Left colon (tissue), 2 donors: ENCODE measurements at places on chromosomes 2 and 18. TPM values are rescaled to one million over a fixed set of nuclear protein-coding genes. Genes with fewer than 3 reads are reported as not detected.

The ACMSD gene
- total RNA-seq = not detected

The HDAC4 gene
- total RNA-seq = 38.7 TPM

The GAREM1 gene
- 21.9 TPM for total RNA-seq

The SRD5A2 gene
- not detected for total RNA-seq

The PROKR1 gene
- total RNA-seq = not detected

The STAMBP gene
- 43.1 TPM for total RNA-seq

The EVA1A gene
- 0.87 TPM for total RNA-seq

The TM4SF20 gene
- total RNA-seq = 54.3 TPM

The DTYMK gene
- total RNA-seq = 23.7 TPM

The THSD7B gene
- total RNA-seq = 0.14 TPM

The DES gene
- total RNA-seq = 18.5 TPM

The C2orf81 gene
- 1.7 TPM for total RNA-seq

The TNFRSF11A gene
- total RNA-seq = 83.3 TPM

GRCh38 chr2:25690058-25690457 lies 16.7 kb upstream of the DTNB start:
- no peak for DNase-seq

DNA sequence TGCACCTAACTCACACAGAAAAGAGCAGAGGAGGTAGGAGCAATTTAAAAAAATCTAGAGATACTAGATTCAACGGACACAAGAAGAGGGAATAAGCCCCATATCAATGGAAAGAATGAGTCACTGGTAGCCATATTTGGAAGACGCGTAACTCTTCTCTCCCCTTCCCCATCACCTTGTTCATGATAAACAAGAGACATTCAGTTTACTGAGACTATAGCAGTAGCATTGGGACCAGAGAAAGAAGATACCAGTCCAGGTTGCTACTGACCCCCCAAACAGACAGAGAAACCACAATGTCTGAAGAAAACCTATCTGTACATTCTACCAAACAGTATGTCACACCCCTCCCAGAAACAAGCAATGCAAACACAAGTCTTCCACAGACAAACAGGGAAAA lies 81.1 kb downstream of the SLC66A3 start:
- no peak for DNase-seq

DNA sequence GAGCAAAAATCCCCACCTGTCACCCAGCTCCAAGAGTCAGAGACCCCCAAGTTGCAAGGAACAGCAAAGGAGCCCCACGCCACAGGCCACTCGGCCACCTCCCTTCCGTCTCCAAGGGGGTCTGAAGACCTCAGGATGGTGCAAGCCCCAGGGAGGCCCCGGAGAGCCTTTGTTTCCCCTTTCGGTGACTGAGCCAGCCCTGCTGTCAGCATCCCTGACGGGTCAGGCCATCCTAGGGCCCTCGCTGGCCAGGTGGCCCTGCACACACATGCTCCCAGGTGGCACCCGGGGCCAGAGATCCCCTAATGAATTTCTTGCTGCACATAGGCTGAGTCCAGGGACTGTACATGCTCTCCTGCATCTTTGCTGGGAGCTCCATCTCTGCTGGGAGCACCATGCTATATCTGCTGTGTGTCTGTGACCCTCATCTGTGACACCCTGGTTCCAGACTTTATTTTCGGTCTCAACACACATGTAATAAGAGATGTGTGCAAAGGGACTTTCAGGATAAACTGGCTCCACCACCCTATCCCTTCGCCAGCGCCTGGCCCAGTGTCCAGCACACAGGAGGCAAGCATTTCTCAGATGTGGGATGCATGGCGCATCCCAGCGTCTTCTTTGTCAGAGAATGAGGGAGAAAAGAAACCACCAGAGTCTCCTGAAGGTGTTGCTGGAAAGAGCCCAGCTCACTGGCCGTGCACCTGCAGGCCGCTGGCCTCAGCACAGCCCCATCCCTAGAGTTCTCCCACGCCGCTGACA lies 27.4 kb downstream of the ADI1 start:
- DNase-seq = no peak

GRCh38 chr18:42274488-42275137 lies 319.6 kb downstream of the PIK3C3 start:
- no peak for DNase-seq

DNA sequence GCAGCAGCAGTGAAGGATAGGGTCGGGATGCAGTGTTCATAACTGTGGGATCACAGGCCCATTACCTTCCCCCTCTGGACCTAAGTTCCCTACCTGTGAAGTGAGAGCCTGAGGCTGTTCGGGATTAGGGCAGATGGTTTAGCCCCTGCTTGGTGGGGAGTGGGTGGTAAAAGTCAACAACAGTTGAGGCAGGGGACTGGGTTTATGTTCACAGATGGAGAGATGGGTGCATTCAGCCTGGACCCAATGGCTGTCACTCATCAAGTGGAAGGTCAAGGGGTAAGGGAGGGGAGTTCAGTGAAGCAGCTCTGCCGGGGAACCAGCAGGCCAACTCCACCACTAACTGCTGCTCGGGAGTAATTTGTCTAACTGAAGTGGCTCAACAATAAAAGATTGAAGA lies 180.4 kb downstream of the FAM210A start:
- no peak for DNase-seq

- DNase-seq = no peak
Measured at GRCh38 chr2:119774026-119774425, 14.3 kb downstream of the PTPN4 start.

DNA sequence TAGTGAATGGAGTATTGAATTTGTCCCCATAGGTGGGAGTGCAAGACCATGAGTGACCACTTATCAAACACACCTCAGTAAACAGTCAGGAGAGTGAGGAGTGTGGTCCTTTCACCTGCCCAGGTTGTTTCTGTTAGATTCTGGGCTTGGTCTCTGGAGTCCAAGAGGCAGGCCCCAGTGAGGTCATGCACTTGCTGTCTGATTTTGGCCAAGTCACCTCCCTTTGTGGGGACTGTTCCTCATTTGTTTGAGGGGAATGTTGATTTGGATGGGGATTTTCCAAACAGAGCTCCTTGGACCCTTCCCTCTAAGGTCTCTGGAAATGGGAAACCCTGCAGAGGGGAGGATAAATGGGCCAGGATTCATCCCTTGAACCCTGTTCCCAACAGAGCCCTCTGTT lies 7.3 kb downstream of the IL1RN start:
- DNase-seq = no peak

- no peak for DNase-seq
Measured at GRCh38 chr2:23322567-23323197, 62.3 kb upstream of the KLHL29 start.

- no peak for DNase-seq
Measured at GRCh38 chr2:1795261-1796231, 51.2 kb upstream of the PXDN start.

- DNase-seq = no peak
Measured at GRCh38 chr2:149004836-149005235, 33.7 kb upstream of the LYPD6B start.

GRCh38 chr2:176109946-176110345 lies 2.9 kb downstream of the HOXD11 start:
- no peak for DNase-seq

DNA sequence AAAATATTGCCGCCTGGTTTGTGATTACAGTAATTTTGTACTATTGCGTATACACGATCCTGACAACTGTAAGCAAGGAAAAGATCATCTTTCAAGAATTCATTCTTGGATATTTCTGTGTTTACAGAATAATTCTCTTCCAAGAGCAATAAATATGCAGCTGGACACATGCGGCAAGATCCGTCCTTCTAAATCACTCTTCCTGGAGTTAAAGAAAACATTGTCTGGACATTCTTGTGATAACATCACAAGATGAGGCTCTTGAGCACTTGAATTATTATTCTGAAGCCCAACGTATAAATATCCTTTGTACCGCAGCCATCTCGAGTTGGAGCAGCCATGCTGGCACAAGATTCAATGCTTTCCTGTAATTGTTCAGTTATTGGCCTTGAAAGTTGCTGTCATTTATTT lies 9.9 kb downstream of the FHL2 start:
- DNase-seq = no peak

- no peak for DNase-seq
Measured at GRCh38 chr2:39549718-39550464, 112.8 kb upstream of the MAP4K3 start.

DNA sequence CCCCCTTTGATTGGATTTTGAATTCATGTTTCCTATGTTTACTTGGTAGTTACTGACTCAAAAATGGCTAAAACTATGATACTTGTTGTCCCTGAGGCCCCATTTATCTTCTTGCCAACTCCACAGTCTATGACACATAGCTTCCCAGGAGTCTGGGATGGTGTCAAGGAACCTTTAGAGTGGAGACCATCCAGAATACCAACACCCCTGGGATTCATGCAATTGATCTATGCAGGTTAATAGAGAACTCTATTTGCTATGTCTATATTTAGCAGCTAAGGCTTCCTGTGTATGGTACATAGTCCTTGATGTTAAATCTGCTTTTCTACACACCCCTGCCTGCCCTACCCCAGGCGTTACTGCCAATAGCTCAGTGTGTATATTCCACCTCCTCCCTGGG lies 218.5 kb upstream of the HDAC4 start:
- no peak for DNase-seq

- no peak for DNase-seq
Measured at GRCh38 chr2:1686784-1687105, 57.6 kb downstream of the PXDN start.

DNA sequence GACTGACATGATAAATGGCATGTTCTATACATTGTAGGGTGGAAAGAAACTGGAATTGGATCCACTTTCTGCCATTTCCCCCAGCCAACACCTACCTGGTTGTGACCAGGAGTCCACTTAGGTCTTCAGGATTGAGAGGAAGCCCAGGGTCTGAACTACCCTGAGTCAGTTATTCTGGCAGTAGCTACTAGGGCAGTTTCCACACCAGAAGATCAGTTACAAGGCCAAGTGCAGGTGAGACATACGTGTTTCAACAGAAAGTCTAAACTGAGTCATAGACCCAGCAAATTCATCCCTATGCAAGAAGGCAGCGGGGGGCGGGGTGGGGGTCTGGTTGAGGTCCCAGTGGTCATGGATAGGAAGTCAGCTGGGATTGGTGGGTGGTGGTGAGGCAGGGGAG lies 21.9 kb downstream of the ANTXR1 start:
- DNase-seq = no peak

- DNase-seq = no peak
Measured at GRCh38 chr2:217880891-217881290, 121.9 kb downstream of the TNS1 start.

DNA sequence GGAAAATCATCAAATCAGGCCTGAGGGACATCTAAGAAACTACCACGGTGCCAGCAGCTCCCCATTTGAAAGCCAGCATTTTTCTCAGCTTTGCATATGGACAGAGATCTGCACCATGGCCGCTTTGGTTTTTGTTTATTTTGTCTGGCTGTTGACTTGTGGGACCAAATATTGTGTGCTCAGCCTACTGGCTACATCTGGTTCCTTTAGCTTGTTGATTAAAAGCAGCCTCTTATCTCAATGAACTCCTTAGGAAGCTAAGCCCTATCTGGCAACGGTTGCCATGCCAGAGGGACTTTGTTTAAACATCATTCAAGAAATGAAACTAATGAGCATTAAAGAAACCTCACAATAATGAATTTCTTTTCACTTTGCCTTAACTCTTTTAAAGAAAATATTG lies 32.4 kb upstream of the CCDC150 start:
- DNase-seq = no peak

DNA sequence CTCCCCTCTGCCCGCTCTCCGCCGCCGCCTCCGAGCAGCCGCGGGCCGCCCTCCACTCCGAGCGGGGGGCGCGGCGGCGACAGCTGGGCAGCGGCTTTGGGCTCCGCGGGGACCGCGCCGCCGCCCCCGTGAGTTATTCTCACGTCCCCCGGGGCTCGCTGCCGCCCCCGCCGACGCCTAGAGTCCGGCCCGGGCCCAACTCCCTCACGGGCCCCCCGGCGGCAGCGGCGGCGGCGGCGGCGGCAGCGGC lies 645 bp downstream of the MIB1 start:
- DNase-seq = no peak

DNA sequence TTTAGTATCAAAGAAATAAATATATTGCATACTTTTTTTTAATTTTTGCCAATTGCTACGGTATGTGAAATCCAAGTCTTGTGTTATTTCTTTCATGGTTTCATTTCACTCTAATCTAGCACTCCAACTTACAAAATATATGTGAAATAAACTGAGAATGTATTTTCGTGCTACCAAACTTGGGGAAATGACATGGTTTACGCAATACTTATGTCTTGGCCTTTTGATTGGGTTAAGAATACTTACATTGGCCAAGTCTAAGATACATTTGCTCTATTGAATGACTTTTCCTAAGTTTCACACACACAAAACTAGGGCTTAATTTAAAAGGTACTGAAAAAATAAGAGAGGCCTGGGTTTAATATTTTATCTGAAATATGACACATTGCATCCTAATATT lies 80.5 kb downstream of the VRK2 start:
- DNase-seq = no peak

DNA sequence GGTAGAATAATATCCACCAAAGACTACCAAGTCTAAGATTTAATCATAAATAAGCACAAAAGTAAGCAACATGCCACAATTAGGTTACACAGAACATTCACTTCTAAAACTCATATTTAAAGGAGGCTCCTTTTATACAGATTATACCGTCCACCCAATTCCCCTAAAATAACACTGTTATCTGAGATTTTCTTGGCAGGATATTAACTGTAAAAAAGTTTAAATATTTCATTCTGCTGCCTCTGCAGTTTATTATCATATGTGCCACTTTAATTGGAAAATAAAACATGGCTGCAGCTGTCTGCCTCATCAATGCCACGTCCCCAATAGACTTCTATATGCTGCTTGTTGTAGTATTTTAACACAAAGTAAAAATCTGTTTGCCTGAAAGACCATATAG lies 140.9 kb downstream of the DTNB start:
- DNase-seq = no peak

DNA sequence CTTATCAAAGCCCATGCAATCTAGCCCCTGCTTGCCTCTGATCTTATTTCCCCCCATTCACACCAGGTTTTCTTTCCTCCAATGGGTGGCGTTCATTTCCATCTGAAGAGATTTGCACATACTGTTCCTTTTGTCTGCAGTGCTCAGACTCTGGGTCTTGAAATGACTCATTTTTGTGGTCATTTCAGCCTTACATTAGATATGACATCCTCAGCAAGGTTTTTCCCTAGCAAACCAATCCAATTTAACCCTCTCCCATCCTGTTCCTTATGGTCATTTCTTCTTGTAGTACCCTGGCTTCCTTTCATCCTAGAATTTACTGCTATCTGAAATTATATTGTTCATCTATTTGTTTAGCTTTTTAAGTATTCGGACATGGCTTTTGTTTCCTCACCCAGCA lies 42.5 kb upstream of the SCN1A start:
- no peak for DNase-seq

DNA sequence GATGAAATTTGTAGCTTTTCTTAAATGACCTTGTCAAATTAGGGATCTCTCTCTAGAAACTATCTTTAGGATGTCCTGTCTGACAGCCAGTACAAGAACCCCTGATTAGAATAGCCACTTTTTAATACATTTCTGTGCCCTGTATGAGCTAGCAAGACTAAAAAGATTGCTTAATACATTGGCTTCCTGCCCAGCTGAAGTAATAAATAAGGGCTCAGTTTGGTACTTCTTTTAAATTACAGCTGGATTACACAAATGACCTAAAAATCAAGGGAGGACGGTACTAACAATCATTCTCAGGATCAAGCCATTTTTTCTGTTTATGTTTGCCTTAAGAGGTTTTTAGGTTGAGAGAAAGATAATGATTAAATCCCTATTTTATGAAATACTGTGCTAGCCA lies 11.6 kb upstream of the OLA1 start:
- no peak for DNase-seq
